ENCODE measurements at places on chromosomes 13 and 19.

- no peak for DNase-seq
These were observed 43.7 kb downstream of the ZNF557 start for GRCh38 chr19:7113233-7113632.

DNA sequence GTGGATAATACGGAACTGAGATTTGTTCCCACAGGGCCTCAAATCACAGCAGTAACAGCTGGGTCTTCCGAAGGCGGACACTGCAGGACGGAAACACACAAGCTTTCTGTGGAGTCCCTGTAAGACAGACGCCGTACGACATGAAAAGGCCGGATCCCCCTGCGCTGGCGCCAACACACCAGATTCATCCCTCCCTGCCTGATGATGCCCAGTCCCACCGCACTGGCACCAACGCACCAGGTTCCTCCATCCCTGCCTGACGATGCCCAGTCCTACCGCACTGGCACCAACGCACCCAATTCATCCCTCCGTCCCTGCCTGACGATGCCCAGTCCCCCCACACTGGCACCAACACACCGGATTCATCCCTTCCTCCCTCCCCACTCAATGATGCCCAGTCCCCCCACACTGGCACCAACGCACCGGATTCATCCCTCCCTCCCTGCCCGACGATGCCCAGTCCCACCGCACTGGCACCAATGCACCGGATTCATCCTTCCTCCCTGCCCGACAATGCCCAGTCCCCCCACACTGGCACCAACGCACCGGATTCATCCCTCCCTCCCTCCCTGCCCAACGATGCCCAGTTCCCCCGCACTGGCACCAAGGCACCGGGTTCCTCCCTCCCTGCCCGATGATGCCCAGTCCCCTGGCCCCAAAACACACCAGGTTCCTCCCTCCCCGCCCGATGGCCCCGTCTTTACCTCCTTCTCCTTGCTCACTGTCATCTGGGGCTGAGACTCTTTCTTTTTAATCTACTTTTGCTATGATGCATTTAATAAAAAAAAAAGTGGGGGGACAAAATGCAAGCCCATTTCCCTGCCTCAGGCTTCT is 55.1 kb downstream of the RASA3 start:
- DNase-seq, result no peak

DNA sequence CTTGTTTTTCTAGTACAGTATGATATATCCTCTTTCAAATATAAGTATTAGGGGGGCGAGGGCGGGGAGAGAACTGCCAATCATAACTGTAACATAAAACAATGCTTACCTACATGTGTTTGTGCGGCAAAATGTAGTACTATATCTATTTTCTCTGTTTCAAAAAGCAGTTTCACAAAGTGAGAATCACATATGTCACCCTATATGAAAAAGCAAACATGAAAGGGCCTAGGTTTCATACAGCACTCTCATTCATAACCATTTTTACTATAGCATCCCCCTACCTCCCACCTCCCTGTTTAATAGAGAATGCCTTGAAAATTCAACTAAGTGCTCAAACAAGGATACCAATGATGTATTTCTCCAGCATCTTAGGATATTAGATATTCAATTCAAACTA is 5.2 kb downstream of the TGDS start:
- no peak for DNase-seq

DNA sequence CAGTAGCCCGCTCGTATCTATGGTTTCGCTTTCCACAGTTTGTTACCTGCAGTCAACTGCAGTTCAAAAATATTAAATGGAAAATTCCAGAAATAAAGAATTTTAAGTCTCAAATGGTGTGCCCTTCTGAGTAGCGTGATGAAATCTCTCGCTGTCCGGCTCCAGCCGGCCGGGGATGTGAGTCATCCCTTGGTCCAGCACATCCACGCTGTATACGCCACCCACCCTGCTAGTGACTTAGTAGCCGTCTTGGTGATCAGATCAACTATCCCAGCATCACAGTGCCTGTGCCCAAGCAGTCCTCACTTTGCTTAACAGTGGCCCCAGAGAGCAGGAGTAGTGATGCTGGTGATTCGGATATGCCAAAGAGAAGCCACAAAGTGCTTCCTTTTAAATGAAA is 40.0 kb downstream of the ZNF331 start:
- no peak for DNase-seq

GRCh38 chr13:48251611-48252081 is 18.6 kb downstream of the ITM2B start:
- no peak for DNase-seq

GRCh38 chr13:24224232-24224680 is 63.7 kb downstream of the SPATA13 start:
- no peak for DNase-seq

DNA sequence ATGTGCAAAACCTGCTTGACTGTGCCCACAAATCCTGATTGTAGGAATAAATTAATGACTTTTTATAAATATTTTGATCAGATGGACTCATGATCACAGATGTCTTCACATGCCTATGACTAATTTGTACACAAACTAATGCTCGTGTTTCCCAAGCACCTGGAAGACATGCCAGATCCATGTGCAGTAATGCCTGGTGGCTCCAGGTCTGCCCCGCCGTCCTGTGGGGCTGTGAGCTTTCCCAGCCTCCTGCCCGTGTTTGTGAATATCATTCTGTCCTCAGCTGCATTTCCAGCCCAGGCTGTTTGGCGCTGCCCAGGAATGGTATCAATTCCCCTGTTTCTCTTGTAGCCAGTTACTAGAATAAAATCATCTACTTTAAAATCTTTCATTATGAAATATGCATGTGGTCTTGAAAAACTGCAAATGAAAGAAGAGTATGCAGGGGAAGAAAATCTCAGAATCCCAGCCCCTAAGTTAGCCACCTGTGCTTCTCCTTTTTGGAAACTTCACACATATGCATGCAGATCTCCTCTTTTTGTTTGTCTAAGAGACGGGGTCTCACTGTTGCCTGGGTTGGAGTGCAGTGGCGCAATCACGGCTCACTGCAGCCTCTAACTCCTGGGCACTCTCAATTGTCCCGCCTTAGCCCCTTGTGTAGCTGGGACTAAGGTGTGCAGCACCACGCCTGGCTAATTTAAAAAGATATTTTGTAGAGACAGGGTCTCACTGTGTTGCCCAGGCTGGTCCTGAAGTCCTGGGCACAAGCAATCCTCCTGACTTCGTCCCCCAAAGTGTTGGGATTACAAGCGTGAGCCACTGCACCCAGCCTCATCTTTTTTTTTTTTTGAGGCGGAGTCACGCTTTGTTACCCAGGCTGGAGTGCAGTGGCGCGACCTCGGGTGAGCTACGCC is 6.2 kb downstream of the RPL28 start:
- peak; percentile 66 for DNase-seq
